ENCODE measurements at places on chromosomes 13 and 19.

- DNase-seq: no peak
These were observed 2.0 kb downstream of the SPACA6 start for GRCh38 chr19:51695088-51695487.

DNA sequence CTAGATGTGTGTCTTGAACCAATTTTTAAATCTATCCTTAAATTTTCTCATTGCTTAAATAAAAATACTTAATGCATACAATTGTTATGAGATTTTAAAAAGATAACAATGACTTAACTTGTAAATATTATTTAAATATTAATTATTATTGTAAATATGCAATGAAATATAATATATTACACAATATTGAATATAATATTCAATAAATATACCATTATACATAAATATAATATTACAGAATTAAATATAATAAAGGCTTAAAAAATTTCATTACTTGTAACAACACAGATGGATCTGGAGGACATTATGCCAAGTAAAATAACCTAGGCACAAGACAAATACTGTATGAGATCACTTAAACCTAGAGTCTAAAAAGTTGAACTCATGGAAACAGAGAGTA is 1532.3 kb downstream of the PCDH9 start:
- no peak for DNase-seq

DNA sequence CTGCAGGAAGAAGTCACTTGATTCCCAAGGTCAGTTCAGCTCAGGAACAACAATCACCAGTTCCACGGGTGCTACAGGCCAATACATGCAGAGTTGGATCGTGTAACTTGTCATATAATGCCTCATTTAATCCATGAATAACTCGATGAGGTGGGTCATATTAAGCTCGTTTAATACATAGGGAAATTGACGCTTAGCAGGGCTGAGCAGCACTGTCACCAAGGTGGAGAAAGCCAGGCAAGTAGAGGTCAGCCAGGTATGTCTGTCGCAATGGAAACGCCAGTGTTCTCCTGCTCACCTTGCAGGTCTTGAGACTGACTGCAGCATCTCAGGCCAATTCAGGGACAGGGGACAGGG is 52.3 kb downstream of the CCDC70 start:
- no peak for DNase-seq

GRCh38 chr13:39282400-39282972 is 244.2 kb downstream of the NHLRC3 start:
- no peak for DNase-seq

GRCh38 chr19:6125571-6125989 is 9.9 kb upstream of the ACSBG2 start:
- DNase-seq: peak; percentile 79

- no peak for DNase-seq
These were observed 2.9 kb upstream of the CERS1 start for GRCh38 chr19:18898607-18899408.

GRCh38 chr13:112451512-112452379 is 75.6 kb downstream of the SPACA7 start:
- DNase-seq: peak; percentile 25

DNA sequence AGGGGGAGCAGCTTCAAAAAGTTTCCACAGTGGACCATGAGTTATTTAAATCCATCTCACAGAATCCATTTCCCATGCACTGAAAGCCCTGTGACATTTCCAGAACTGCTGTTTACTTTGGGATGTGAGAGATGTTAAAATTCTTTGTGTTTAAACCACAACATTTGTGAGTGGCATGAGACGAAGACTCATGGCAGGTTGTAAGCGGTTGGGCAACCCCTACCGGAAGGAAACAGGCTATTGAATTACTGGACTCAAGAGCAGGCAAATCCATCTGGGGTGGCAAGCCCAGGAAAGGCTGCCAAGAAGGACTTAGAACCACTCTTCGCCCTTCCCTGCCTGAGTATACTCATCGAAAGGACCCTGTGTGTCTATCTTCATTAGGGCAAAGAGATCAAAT is 22.3 kb upstream of the CLDN10 start:
- DNase-seq: peak; percentile 89

DNA sequence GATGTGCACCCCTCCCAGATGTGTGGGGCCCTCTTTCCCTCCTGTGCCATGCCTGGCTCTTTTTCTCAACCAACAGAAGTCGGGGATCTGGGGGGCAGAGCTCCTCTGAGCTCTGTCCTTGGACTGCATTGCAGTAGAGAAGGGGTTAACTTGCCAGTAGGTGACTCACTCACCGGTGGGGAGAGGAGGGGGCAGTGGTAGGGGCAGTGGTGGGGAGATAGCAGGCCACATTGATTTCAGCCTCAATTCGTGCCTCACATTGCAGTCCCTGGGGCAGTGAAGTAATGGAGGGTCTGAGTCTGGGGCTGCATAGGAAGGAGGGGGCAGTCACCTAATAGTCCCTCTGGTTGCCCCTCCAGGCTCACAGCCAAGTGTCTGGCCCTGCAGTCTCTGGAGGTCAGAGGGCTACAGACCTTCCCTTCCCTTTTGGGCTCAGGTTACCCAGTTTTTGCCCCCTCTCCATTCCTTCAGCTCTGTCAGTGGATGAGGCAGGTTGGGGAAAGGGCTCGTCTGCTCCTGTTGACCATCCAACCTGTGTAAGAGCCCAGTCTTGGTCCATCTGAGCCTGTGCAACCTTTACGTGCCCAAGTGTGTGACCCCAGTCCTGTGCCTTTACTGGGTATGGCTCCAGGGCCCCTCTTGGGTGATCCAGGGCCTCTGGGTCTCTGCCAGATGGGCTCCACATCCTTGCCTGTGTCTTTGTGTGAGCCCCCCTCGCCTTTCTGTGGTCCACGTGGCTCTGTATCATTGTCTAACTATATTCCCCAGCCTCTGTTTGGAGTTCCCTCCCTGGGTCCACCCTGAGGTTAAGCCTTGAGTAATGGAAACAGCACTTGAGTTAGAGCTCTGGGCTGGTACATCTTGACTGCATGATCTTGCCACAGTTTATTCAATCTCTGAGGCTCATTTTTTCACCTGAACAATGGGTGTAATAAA is 13.0 kb downstream of the CIC start:
- DNase-seq: no peak

DNA sequence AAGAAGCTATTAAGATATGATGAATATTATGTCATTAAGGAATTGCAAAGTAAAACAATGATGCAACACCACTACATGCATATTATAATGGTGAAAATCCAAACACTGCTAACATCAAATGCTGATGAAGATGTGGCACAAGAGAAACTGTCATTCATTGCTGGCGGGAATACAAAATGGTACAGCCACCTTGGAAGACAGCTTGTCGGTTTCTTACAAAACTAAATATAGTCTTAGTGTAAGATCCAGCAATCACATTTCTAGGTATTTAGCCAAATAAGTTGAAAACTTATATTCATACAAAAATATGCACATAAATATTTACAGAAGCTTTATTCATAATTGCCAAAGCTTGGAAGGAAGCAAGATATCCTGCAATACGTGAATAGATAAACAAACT is 114.9 kb upstream of the EDNRB start:
- DNase-seq: no peak

GRCh38 chr19:35346193-35347052 is 1.3 kb upstream of the FFAR1 start:
- no peak for DNase-seq

GRCh38 chr19:12983542-12984142 is 11.6 kb upstream of the NFIX start:
- DNase-seq: peak; percentile 41

DNA sequence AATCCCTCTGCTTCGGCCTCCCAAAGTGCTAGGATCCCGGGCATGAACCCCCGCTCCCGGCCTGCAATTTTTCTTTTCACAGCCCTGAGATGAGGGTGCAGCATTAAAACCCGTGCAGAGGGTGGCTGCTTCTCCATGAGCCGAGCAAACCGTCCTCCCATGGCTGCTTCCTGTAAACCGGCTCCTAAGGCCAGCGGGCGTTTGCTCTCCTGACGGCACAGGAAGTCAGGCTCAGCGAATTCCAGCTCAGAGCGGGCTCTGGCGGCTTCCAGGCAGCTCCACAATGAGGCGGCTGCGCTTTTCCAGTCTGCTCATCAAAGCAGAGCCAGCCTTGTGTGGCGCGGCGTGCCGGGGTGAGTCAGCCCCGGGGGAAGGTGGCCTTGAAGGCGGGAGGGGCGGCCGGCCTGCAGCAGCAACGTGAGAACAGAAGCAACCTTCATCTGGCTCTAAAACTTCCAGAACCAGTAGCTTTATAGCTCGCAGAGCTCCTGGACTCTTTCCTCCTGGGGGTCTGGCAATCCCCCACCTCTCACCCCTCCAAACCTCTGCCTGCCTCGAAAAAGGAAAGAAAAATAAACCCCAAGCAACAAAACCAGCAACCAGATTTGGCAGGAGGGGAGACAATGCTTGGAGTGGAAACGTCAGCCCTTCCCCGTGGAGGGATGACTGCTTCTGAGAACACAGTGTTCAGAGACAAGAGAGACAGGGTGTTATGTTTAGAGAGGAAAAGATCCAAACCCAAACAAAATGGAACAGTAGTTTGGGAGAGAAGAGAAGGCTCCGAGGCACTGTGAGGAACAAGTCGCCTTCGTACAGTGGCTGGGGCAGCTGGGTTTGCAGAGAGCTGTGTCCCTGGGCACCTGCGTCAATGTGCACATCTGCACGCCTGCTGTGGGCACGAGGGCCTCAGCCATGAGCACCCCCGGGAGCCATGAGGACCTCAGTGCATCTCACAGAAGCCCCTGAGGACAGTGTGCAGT is 67.8 kb downstream of the GADD45B start:
- DNase-seq: peak; percentile 95

GRCh38 chr19:49881672-49882394 is 4.3 kb downstream of the TBC1D17 start:
- DNase-seq: no peak

- DNase-seq: no peak
These were observed 435.6 kb upstream of the SLITRK5 start for GRCh38 chr13:87235621-87236020.

- DNase-seq: no peak
These were observed 201.4 kb downstream of the OXGR1 start for GRCh38 chr13:96792736-96793403.

DNA sequence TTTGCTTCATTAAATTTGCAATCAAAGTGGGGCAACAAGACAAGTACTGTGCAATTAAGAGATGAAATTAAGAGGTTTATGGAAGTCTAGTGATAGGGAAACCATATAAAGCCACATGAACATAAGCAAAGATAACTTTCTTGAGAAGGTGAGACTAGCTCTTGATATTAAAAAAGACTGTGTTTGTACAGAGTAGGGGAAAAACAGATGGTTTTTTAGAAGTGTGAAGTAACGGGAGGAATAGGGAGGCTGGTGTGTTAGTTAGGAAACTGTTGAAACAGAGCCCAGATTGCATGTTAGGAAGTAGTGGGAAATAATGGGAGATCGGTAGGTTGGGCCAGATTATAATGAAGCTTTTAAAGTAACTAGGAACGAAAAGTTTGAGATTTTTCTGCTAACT is 149.8 kb upstream of the FREM2 start:
- DNase-seq: no peak

DNA sequence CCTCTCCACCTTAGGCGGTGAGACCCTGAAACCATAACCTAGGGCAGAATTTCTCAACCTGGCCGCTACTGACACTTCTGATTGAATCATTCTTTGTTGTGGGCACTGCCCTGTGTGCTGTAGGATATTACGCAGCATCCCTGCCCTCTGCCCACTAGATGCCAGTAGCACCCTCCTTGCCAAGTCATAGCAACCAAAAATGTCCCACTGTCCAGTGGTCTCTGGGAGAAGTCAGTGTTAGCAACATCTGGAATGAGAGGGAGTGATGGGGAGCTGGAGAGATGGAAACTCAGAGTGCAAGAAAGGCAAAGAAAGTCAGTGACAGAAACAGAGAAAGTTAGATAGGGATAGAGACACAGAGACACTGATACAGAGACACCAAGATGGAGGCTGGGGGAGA is 13.6 kb downstream of the KLK4 start:
- DNase-seq: no peak

DNA sequence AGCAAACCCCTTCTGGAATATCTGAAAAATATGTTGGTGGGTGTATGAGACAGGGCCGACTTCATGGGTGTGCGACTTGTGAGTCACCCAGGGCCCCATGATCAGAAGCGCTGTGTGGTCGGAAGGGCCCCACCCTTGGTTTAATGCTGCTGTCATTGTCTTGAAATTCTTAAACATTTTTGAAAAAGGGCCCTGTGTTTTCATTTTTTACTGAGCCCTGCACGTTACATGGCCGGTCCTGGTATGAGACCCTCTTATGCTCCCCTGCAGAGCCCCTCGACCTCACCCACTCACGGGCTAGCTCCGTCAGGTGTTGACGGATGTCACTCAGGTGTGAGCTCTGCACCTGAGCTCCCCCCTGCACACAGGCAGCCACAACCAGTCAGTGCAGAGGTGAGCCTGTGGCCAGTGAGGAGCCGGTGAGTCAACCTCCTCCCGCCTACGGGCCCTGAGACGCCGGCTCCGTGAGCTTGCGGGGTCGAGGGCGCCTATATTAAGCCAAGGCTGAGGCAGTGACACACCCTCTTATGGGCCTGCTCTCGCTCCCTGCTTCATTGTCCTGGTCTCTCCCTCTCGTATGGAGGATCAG is 27.7 kb downstream of the GADD45B start:
- no peak for DNase-seq

DNA sequence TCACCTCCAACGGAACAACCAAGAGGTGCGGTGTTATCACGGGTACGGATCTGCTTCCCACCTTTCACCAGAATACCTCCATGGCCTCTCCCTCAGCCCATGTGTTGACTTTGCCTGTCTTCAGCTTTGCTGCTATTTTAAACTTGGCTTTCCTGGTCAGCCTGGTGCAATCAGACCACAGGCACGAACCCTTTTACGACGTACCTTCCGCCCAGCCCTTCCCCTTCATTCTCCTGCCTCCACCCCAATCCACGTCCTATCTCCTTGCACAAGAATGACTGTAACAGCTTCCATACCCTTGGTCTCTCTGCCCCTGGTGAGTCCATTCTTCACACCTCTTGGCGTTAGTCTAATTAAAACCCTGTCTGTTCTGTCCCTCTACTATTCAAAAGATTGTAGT is 431.7 kb downstream of the EFNB2 start:
- DNase-seq: no peak

GRCh38 chr13:48629277-48629676 is 24.5 kb upstream of the CYSLTR2 start:
- DNase-seq: no peak

- DNase-seq: peak; percentile 85
These were observed 15.5 kb downstream of the KASH5 start for GRCh38 chr19:49403404-49404187.

DNA sequence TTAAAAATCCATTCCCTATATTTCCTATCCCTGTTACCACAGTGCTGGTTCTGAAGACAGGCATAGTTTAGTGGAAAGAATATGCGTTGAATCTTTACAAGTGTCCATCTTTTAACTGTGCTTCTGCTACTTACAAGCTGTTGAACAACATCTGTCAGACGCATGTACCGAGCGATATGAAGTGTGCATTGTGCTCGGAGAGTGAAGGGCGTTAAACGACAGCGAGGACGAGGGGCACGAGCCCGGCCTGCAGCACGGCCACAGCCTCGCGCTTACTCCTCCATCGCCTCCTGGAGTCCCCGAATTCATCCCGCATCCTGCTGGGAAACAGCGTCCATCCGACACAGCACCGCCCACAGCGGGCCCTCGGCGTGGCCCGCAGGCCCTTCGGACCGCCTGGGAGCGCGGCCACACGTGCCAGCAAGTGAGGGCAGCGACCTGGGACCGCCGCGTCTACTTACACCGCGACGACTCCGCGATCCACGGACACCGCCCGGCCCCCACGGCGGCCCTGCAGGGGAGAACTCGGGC is 514 bp downstream of the PCID2 start:
- DNase-seq: peak; percentile 40

- no peak for DNase-seq
These were observed 70.3 kb downstream of the ALOX5AP start for GRCh38 chr13:30805603-30806011.
